Lower leg skin (tissue), 4 donors: ENCODE measurements at places on chromosomes 13 and 19. TPM values are rescaled to one million over a fixed set of nuclear protein-coding genes. Genes with fewer than 3 reads are reported as not detected.

The ZNF429 gene
- 10.0 TPM for total RNA-seq

The CGB1 gene
- 2.2 TPM for total RNA-seq

The DACH1 gene
- total RNA-seq = 5.8 TPM

The ZNF563 gene
- total RNA-seq = 16.9 TPM

The LHB gene
- total RNA-seq = not detected

The PSG4 gene
- 8.9 TPM for total RNA-seq

The LILRA1 gene
- total RNA-seq = not detected

The SIGLEC11 gene
- 0.63 TPM for total RNA-seq

The SERTAD1 gene
- 25.9 TPM for total RNA-seq

The SPRY2 gene
- 36.0 TPM for total RNA-seq

The KIR3DL1 gene
- total RNA-seq = not detected

The ZNF93 gene
- 3.6 TPM for total RNA-seq

The SLC10A2 gene
- total RNA-seq = 0.13 TPM

The TGFBR3L gene
- 1.5 TPM for total RNA-seq

The KLK2 gene
- 5.3 TPM for total RNA-seq

The GRIK5 gene
- 0.89 TPM for total RNA-seq

The INAFM1 gene
- total RNA-seq = 7.5 TPM

The FAM83E gene
- total RNA-seq = 0.80 TPM

The RAB3A gene
- total RNA-seq = 2.7 TPM

The PTH2 gene
- total RNA-seq = not detected

The KIR2DL4 gene
- not detected for total RNA-seq

The DOCK6 gene
- total RNA-seq = 63.4 TPM

The SIGLEC12 gene
- total RNA-seq = not detected

The CD22 gene
- 0.91 TPM for total RNA-seq

The TMPRSS9 gene
- total RNA-seq = not detected

The NLRP7 gene
- total RNA-seq = not detected

The DCT gene
- 51.4 TPM for total RNA-seq

The QPCTL gene
- 5.6 TPM for total RNA-seq

The GNG8 gene
- not detected for total RNA-seq

The KLK7 gene
- 236 TPM for total RNA-seq

The NDFIP2 gene
- 81.6 TPM for total RNA-seq

The OR7C1 gene
- 2.6 TPM for total RNA-seq

The B3GNT3 gene
- 18.3 TPM for total RNA-seq

The SIGLEC7 gene
- not detected for total RNA-seq

The RGS9BP gene
- 2.4 TPM for total RNA-seq

The PEAK3 gene
- 0.97 TPM for total RNA-seq

The CCL25 gene
- not detected for total RNA-seq

The KLK4 gene
- total RNA-seq = 0.84 TPM

The ICAM4 gene
- total RNA-seq = 0.38 TPM

The OR4F17 gene
- total RNA-seq = not detected

The ATP11A gene
- total RNA-seq = 35.5 TPM

The ABHD13 gene
- 8.2 TPM for total RNA-seq

The ACER1 gene
- 81.2 TPM for total RNA-seq

The GAPDHS gene
- total RNA-seq = 6.3 TPM

The ZNF446 gene
- 27.9 TPM for total RNA-seq

The CLDN10 gene
- 7.6 TPM for total RNA-seq

The RNF17 gene
- not detected for total RNA-seq

The ONECUT3 gene
- not detected for total RNA-seq

The PCDH17 gene
- 1.2 TPM for total RNA-seq

The SHD gene
- total RNA-seq = not detected

The APC2 gene
- not detected for total RNA-seq

The ATP4A gene
- total RNA-seq = not detected

The EFNA2 gene
- not detected for total RNA-seq

The OSCAR gene
- 2.8 TPM for total RNA-seq

The CBY2 gene
- total RNA-seq = not detected
